HT-29 (cell line): ENCODE measurements at places on chromosomes 2 and 18. TPM values are rescaled to one million over a fixed set of nuclear protein-coding genes. Genes with fewer than 3 reads are reported as not detected.

DNA sequence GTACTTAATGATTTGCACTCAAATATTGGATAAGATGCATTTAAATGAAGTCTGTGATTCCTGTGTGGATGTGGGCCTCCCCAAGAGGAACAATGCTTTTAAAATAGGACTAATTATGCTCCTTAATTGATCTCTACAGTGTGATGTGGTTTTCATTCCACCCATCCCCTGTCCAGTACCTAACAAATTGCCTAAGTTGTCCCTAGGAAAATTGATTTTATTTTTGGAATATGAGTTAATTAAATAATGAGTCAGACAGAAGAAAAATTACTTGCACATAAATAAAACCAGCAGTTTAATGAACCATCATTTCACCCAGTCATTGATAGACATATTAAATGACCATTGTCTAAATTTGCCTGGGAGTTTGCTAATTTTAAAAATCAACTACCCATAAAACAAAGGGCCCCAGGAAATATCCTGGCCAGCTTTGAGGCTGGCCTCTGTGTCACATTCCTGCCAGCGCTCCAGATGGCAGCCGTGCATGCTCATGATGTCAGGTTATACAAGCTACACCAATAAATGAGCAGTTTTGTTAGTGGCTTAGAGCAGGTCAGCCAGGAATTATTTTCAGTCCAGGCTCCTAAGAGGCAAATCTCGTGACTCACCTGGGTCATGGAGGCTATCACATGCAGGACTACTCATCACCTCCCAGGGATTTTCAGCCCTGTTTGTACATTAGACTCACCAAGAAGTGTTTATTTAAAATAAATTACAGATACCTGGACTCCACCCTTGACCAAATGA, 31.9 kb downstream of the ABHD3 start:
- DNase-seq = no peak

DNA sequence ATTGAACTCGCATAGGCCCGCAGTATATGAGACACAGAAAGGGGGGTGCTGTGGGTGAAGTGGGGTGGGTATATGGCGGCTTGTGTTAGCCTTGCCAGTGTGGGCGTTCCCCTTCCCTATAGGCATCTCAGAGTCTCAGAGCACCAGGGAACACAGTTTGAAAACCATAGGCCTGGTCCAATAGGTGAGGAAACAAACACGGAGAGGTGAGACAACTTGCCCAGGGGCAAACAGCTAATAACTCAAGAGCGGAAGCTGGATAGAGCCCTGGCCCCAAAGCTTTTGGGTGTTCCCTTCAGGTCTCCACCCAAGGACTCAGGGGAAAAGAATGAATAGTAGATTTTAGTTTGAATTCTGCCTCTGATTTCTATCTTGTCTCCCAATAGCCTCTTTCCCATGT, 7.9 kb downstream of the LIPG start:
- no peak for DNase-seq

- DNase-seq = no peak
Measured at GRCh38 chr2:31534636-31535035, 46.1 kb downstream of the SRD5A2 start.

DNA sequence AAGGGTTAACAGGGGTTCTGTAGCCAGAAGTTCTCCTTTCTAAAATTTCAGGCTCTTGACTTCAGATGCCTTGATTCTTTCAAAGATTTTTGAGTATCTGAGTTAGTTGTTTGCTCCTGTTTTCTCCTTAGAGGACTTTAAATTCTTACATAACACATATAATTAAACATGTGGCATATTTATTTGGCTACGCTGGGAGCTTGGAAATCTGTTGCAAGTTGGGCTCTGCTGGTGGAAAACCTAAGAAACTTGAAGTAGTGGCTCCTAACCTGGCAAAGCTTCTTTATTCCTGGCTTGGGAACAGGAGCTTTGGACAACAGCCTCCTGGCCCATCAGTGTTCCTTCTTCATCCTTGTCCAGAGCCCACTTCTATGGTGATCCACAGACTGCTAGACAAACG, 72.6 kb downstream of the VIT start:
- no peak for DNase-seq

GRCh38 chr2:232213176-232213575, 165.4 kb upstream of the ALPP start:
- DNase-seq = no peak

GRCh38 chr2:225678792-225679191, 279.3 kb downstream of the NYAP2 start:
- no peak for DNase-seq

- DNase-seq = no peak
Measured at GRCh38 chr2:15200581-15200980, 360.6 kb downstream of the NBAS start.

GRCh38 chr2:132757002-132757589, 87.1 kb upstream of the LYPD1 start:
- DNase-seq = no peak

GRCh38 chr2:100891906-100892642, 72.1 kb downstream of the NPAS2 start:
- DNase-seq = no peak

CIB4 gene
- not detected in 2 replicates for total RNA-seq

NEURL3 gene
- 3.8 and 4.3 TPM in 2 replicates for total RNA-seq

FAM237A gene
- total RNA-seq = not detected in 2 replicates

SLC19A3 gene
- total RNA-seq = 0.03 TPM in 1 of 2 replicates, not detected in the other

NCKAP5 gene
- 0.03 TPM in 1 of 2 replicates, not detected in the other for total RNA-seq

PPP3R1 gene
- 6.4 and 8.9 TPM in 2 replicates for total RNA-seq

AMER3 gene
- total RNA-seq = not detected in 2 replicates

BOLL gene
- not detected in 2 replicates for total RNA-seq

TMEM247 gene
- total RNA-seq = not detected in 2 replicates
